ENCODE measurements at places on chromosomes 12 and 14. TPM values are rescaled to one million over a fixed set of nuclear protein-coding genes. Genes with fewer than 3 reads are reported as not detected.

GDF3 gene
- total RNA-seq = not detected

OAS2 gene
- 25.1 TPM for total RNA-seq

C12orf54 gene
- total RNA-seq = 1.7 TPM

C12orf50 gene
- not detected for total RNA-seq

BDKRB2 gene
- total RNA-seq = 5.3 TPM

CAPRIN2 gene
- total RNA-seq = 101 TPM

CD27 gene
- total RNA-seq = not detected

SLCO1C1 gene
- total RNA-seq = not detected

DDX47 gene
- 21.4 TPM for total RNA-seq

ETFBKMT gene
- 5.0 TPM for total RNA-seq

GPR68 gene
- 4.0 TPM for total RNA-seq

FLVCR2 gene
- total RNA-seq = 2.2 TPM

KLHL33 gene
- total RNA-seq = 0.37 TPM

- no peaks in the 10 kb centered on the region for H3K36me3 ChIP-seq
- peaks cover 22% of the 10 kb centered on the region for H3K27me3 ChIP-seq
- H3K4me3 ChIP-seq = no peak overlapping the region
Measured at GRCh38 chr14:96173636-96174475, 30.8 kb upstream of the BDKRB2 start.

- H3K27me3 ChIP-seq = no peaks in the 10 kb centered on the region
- no peaks in the 10 kb centered on the region for H3K36me3 ChIP-seq
- peaks cover 6% of the 10 kb centered on the region for H3K4me1 ChIP-seq
- H3K4me3 ChIP-seq = no peak overlapping the region
- peak; percentile 32 for DNase-seq
- H3K27ac ChIP-seq = no peak overlapping the region
Measured at GRCh38 chr12:3456809-3457208, 34.2 kb upstream of the PRMT8 start.

DNA sequence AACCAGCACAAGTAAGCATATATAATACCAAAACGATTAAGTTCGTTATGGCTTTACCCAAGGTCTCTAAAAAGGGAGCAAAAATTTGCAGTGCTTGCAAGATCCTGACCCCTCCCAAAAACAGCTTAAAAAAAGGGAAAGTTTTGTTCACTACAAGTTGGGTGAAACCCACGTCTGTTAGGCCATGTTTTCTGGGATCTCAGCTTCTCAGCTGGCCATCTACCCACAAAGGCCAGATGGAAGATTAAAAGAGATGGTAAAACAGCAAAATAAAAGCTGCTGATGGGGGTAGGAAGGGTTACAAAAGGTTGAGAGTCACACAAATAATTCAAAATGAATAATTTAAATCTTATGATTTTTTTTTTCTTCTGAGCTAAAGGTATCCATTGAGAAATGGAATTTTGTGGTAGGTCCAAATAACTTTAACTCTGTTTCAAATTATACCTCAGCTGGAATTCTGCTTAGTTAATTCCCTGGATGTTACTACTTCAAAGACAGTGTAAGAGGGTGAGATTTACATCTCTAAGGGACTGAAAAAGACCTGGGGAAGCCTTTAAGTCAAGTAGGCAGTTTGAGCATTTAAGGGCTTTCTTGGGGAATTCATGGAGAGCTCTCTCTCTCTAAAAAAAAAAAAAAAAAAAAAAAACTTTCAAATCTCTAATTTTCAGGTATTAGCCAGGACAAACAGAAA, 185.6 kb upstream of the NAV3 start:
- no peak for DNase-seq
- H3K36me3 ChIP-seq = no peaks in the 10 kb centered on the region
- H3K4me3 ChIP-seq = no peak overlapping the region
- no peaks in the 10 kb centered on the region for H3K4me1 ChIP-seq

GRCh38 chr14:54672181-54672580, 105.3 kb downstream of the SAMD4A start:
- DNase-seq = no peak
- H3K36me3 ChIP-seq = no peaks in the 10 kb centered on the region

DNA sequence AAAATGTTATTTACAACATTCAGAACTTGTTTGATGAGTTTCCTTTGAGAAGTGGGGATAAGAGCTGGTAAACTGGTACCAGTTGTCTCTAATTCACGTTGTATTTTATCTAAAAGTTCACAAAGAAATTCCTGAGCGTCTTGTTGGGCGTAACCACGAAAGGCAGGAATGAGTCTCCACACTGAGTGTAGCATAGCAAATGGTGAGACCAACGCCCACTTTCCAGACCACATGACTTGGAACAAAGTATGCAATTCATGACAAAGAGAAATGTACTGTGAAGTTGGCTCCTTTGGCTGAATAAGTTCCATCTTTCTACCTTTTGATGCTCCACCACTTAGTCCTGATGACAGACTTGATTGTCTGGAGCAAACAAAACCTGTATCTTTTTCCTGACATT, 18.4 kb downstream of the USP44 start:
- H3K4me1 ChIP-seq = peaks cover 13% of the 10 kb centered on the region
- no peak overlapping the region for H3K27ac ChIP-seq
- no peaks in the 10 kb centered on the region for H3K27me3 ChIP-seq
- H3K36me3 ChIP-seq = no peaks in the 10 kb centered on the region
- no peak overlapping the region for H3K4me3 ChIP-seq

GRCh38 chr14:69059658-69060623, 80.8 kb upstream of the ACTN1 start:
- H3K4me3 ChIP-seq = no peak overlapping the region
- no peak for DNase-seq
- no peaks in the 10 kb centered on the region for H3K27me3 ChIP-seq
- H3K36me3 ChIP-seq = peaks cover 86% of the 10 kb centered on the region
- peak overlapping the region; percentile 18 for H3K27ac ChIP-seq

DNA sequence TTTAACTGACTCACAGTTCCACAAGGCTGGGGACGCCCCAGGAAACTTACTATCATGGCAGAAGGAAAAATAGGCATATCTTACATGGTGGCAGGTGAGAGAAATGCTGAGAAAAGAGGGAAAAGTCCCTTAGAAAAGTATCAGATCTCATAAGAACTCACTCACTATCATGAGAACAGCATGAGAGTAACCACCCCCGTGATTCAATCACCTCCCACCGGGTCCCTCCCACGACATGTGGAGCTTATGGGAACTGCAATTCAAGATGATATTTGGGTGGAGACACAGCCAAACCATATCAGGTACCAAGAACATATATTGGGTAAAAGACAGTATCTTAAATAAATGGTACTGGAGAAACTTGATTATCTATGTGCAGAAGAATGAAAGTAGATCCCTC, 100.3 kb upstream of the FAR2 start:
- no peak for DNase-seq
- H3K4me1 ChIP-seq = no peaks in the 10 kb centered on the region
- no peaks in the 10 kb centered on the region for H3K27me3 ChIP-seq
- H3K36me3 ChIP-seq = no peaks in the 10 kb centered on the region

DNA sequence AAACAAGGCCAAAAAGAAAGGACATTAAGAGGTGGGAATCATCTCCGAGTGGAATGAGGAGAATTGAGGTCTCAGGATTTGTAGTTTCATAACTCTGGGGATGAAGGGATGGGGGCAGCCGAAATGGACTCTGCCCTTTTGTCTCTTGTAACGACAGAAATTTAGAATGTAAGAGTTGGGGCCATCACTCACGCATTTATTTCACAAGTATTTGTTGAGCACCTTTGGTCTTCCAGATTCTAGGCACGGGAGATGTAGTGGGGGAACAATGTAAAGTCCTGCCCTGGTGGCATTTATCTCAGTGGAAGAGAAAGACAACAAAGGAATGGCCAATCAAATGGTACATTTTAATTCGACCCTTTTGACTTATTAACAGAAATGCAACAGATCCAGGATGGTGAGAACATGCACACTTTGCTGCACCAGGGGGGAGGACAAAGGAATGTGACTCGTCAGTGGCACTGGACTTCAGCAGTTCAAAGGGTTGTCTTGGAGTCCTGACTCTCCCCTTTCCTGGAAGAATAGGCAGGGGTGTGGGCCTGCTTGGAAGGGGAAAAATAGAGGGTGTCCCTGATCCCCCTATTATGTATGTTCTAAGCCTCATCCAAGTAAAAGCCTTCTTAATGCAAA, 102.0 kb downstream of the TMEM30B start:
- peak overlapping the region; percentile 37 for H3K27ac ChIP-seq
- H3K36me3 ChIP-seq = no peaks in the 10 kb centered on the region
- no peak for DNase-seq

DNA sequence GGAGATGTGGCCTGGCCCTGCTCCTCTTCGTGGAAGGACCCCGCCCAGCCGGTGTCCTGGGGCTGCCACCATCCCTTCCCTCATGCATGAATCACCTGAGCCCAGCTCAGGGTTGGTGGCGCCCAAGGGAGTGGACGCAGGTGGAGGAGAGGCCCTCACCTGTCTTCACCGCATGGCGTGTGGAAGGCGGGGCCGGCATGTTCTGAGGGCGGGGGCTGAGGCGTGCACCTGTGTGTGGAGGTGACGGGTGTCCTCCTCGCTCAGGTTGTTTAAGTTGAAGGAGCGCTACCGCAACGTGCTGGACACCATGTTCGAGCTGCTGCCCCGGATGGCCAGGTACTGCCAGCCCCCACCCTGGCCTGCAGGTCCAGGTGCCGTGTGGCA, 47.0 kb downstream of the SLC8B1 start:
- no peak overlapping the region for H3K4me3 ChIP-seq
- H3K36me3 ChIP-seq = peaks cover 58% of the 10 kb centered on the region
- H3K27me3 ChIP-seq = no peaks in the 10 kb centered on the region
- DNase-seq = no peak

GRCh38 chr14:91714805-91715204, 17.1 kb downstream of the CATSPERB start:
- H3K36me3 ChIP-seq = no peaks in the 10 kb centered on the region
- DNase-seq = peak; percentile 26
- H3K4me1 ChIP-seq = no peaks in the 10 kb centered on the region
- H3K4me3 ChIP-seq = no peak overlapping the region

GRCh38 chr12:114678028-114678427, 5.9 kb downstream of the TBX3 start:
- H3K27me3 ChIP-seq = no peaks in the 10 kb centered on the region
- peaks cover 8% of the 10 kb centered on the region for H3K4me1 ChIP-seq
- no peak overlapping the region for H3K27ac ChIP-seq
- no peak for DNase-seq
- H3K4me3 ChIP-seq = no peak overlapping the region

DNA sequence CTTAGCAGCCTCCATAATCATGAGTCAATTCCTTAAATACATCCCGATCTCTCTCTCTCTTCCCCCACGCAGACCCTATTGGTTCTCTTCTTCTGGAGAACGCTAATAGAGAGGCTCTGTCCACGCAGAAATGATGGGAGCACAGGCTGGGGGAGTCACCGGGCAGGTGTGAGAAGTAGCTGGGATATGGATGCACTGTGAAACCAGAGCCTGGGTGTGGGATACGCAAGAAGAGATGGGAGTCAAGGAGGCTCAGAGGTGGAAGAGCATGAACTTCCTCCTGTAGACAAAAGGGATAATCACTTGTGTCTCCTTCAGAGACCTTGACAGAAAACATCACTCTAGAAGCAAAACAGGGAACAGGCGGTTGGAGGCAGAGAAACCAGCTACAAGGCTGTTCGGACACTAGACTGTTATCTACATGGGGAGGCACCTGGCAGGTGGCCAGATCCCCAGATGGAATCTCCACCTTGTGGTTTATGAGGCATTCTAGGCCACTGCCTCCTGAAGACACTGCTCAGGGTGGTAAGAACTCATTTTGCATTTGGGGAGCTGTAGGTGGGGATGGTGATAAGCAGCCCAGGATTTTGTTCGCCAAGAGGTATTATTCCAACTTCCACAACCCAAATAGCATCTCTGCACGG, 7.2 kb upstream of the SELPLG start:
- H3K4me3 ChIP-seq = no peak overlapping the region
- H3K4me1 ChIP-seq = peaks cover 4% of the 10 kb centered on the region
- peaks cover 5% of the 10 kb centered on the region for H3K36me3 ChIP-seq

GRCh38 chr14:90654831-90655276, 161.4 kb downstream of the TTC7B start:
- peaks cover 31% of the 10 kb centered on the region for H3K36me3 ChIP-seq
- no peak overlapping the region for H3K27ac ChIP-seq
- no peak for DNase-seq

DNA sequence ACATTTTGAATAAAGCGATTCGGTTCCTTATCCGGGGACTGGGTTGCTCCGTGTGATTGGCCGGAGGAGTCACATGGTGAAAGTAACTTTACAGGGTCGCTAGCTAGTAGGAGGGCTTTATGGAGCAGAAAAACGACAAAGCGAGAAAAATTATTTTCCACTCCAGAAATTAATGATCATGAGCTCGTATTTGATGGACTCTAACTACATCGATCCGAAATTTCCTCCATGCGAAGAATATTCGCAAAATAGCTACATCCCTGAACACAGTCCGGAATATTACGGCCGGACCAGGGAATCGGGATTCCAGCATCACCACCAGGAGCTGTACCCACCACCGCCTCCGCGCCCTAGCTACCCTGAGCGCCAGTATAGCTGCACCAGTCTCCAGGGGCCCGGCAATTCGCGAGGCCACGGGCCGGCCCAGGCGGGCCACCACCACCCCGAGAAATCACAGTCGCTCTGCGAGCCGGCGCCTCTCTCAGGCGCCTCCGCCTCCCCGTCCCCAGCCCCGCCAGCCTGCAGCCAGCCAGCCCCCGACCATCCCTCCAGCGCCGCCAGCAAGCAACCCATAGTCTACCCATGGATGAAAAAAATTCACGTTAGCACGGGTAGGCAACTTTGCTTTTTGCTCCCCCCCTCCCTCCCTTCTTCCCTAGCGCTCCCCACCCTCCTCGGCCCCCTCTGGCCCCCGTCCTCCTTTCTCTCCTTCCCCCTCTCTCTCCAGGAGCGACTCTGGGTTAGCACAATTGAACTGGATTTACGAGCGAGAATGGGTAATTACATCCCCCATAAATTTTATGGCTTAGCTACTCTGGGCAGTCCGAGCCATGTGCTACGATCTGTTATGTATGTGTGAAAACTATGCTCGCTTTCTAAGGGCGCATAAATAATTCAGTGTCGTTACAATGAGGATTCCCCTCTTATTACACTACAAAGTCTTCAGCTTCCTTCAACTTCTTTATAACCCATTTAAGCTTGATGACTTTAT, at the start of gene HOXC4:
TSS of gene HOXC4 (plus strand) at position 85 of the 991 bp plus-strand sequence. CDS start at position 173, 88 bp downstream.
- DNase-seq = peak; percentile 39
- H3K27me3 ChIP-seq = peaks cover 66% of the 10 kb centered on the region
- peak within 1 kb of the TSS; percentile 71 for H3K4me3 ChIP-seq
- peak within 1 kb of the TSS; percentile 83 for H3K27ac ChIP-seq
- H3K4me1 ChIP-seq = peaks cover 18% of the 10 kb centered on the region
